Left hindlimb (tissue), 1 donor: ENCODE measurements at places on chromosomes 7 and 10.

- no peak for DNase-seq
Observed at GRCh38 chr10:43044961-43045621, 31.8 kb upstream of the RET start.

DNA sequence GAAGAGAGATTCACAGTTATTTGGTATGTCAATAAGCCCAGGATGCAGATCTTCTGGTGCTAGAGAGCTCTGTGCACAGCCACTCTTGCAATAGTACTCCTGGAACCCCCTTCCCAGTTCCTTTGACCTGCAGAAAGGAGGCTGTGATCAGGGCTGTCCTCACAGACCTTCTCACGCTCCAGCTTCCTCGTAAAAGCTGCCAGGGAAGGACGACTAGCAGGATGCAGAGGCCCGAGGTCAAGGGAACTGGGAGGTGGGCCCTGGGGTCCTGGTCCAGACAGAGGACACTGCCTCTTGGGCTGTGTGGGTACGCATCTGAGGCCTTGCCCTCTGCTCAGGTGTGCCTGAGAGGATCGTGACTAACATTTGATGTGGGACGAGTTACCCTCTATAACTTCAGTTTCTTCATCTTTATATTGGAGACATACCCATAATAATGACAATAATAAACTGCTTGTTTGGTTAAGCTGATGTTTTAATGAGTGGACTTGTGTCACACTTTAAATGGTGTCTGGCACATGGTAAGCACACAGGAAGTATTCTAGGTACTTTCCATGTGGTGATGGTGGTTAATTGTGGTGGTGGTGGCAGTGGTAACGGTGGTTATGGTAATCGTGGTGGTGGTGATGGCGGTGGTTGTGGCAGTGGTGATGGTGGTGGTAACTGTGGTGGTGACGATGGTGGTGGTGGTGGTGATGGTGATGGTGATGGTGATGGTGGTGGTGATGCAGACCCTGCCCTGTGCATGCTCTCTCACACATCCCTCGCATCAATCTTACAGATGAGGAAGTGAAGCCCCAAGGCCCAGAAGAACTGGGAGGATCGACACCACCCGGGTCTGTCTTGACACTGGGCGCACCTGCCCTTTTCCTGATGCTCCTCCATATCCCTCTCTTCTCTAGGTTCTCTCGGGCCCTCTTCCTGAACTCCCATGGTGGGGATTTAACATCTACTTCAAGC, 235.2 kb upstream of the GRB10 start:
- DNase-seq: no peak

DNA sequence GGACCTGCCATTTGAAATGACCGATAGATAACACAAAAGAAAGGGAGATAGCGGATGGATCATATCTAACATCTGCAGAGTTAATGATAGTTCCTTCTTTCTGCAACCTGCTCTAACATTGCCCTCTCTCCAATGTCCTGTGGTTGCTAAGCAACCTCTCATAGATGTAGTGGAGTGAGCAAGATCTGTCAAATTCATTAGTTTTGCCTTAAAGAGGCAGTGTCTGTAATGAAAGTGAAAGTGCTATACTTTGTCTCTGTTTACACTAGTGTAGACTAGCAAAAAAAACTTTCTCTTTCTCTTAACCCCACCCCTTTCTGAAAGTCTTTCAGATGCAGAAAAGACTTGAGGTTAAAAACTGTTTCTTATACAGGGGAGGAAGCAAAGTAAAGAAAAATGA, 1196.9 kb downstream of the SORCS3 start:
- DNase-seq: no peak

DNA sequence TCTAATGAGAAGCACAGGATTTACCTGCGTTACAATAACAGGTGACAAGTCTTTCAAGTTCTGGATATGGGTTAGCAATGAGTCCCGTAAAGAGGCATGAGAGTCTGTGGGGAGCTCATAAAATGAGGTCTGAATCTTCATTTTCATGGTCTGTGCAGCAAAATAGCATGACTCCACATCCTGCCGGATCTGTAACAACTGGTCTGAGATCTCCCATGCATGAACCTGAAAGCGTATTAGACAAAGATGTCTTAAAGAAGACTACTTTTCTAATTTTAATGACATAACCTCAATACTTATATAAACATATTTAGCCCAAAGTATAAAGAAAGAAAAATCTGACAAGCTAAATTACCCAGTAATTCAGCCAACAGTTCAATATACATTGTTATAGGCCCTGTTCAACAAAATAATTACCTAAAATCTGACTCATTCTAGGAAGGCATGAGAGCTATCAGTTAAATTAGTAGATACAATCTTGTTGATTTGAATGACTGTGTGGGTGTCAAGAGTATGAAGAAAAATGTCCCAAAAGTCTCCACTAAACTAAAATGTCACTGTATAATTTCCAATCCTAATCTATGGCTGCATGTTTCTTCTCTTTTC, 36.9 kb downstream of the TNPO3 start:
- no peak for DNase-seq

GRCh38 chr7:23486002-23486773, 15.9 kb upstream of the IGF2BP3 start:
- DNase-seq: no peak

DNA sequence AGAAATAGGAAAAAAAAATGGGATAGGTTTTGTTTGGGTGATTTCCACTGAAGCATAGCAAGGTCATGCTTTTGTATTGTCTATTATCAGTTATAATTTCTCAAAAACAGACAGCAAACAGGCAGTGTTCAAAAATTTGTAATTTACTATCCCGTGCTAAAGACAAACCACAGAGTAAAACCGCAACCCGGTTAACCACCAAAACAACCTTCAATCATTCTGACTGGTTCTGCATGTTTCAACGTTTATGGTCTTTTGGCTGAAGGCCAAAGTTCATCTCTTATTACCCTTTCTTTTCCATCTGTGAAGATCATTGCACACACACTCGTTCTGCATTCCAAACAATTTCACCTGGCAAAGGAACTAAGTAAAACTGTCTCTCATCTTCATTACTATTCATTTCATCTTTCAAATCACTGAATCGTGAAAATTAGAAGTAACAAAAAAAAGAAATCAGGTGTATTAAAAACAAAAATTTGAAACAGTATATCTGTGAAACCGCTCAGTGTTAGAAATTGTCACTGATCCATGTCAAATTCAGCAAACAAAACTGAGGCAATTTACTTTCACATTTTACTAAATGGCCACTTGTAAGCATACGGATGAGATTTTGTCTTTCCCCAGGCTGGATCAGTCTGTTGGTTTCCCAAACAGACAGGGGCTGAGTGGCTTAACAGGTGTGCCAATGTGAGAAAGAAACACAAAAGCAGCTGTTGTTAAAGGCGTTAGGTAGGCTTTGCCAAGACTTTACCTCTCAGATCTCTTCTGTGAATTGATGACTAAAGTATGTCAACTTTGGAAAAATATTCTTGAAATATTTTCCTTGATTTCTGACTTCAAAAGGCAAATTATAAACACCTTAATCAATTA, 539.6 kb downstream of the CNTNAP2 start:
- no peak for DNase-seq

DNA sequence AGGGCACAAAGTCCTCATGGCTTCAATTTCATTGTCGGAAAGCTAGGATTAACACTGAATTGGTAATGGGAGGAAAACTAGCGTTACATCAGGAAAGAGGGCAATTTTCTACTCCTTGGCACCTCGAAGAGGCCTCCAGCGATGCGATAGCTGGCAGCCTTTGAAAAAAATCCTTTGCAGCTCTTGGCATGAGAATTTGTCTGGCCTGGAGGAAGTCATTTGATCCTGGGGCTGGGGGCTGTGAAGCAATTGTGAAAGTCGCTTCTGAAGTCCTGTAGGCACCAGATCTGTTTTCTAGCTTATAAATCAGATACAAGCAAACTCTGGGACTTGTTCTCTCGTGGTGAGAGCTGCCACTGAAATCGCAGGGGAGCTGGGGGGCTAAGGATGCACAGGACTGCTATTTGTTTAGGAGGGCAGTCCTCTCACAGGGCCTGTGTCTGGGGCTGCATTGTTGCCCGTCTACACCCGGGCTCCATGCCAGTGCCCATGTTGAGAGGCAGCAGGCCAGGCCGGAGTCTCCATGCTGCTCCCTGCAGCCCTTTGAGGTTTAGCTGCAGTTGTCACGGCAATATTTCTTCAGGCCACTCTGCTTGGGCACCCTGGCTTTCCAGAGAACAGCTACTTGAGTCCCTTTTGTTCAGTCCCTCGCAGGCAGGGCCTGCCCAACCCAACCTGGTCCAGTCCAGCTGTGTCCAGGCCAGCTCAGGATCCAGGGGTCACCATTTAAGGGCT, 206.8 kb upstream of the LYZL1 start:
- peak; percentile 37 for DNase-seq

DNA sequence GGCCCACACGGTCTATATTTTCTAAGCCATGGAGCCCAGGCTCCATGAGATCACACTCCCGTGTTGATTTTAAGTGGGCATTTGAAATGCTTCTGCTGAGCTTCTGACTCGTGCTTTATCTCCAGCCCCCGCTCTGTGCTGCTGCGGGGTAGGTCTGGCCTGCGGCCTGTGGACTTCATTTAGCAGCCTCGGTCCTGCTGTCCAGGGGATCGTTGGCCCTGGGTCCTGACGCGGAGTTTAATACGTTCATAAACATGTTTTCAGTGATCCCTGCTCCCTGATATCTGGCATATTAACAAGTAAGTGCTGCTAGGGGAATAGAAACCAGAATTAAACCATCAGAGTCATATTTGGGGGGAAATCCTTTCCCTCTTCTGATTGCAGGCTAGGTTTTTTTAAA, 540.3 kb upstream of the MGMT start:
- peak; percentile 76 for DNase-seq

GRCh38 chr10:117175901-117176534, 21.3 kb upstream of the KCNK18 start:
- DNase-seq: peak; percentile 64

- DNase-seq: peak; percentile 81
Observed at GRCh38 chr10:128018236-128018635, 108.0 kb downstream of the MKI67 start.

GRCh38 chr10:17088118-17088806, 41.3 kb downstream of the CUBN start:
- DNase-seq: no peak

DNA sequence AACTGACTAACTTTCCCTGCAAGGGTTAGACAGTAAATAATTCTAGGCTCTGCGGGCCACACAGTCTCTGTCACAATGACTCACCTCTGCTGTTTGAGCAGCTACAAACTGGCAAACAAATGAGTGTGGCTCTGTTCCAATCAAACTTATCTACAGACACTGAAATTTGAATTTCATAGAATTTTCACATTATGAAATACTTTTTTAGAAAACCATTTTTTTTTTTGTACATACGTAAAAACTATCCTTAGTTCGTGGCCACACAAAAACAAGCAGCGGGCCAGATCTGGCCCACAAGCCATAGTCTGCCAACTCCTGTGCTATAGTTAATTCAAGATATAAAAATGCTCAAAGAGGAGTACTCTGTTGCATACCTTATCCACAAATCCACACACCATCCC, 32.6 kb downstream of the PIP4K2A start:
- no peak for DNase-seq

DNA sequence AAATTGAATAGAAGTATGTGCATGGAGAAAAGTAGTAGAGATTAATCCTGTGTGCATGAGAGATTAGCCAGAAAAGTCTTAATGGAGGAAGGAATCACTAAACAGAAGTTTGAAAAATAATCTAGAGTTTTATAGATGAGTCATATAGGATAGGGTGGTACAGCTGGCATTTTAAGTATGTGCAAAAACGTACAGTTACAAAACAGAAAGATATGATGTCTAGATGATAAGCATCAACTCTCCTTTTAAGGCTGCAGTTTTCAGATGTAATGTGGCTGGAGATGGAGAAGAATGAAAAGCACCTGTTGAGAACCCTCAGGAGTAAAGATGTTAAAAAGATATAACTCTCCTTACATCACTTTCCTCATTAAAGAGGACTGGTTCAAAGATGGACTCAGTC, 271.3 kb downstream of the STK31 start:
- no peak for DNase-seq

- peak; percentile 50 for DNase-seq
Observed at GRCh38 chr7:22549667-22550513, 49.9 kb upstream of the STEAP1B start.

- DNase-seq: no peak
Observed at GRCh38 chr10:32105782-32106382, 49.7 kb upstream of the KIF5B start.

DNA sequence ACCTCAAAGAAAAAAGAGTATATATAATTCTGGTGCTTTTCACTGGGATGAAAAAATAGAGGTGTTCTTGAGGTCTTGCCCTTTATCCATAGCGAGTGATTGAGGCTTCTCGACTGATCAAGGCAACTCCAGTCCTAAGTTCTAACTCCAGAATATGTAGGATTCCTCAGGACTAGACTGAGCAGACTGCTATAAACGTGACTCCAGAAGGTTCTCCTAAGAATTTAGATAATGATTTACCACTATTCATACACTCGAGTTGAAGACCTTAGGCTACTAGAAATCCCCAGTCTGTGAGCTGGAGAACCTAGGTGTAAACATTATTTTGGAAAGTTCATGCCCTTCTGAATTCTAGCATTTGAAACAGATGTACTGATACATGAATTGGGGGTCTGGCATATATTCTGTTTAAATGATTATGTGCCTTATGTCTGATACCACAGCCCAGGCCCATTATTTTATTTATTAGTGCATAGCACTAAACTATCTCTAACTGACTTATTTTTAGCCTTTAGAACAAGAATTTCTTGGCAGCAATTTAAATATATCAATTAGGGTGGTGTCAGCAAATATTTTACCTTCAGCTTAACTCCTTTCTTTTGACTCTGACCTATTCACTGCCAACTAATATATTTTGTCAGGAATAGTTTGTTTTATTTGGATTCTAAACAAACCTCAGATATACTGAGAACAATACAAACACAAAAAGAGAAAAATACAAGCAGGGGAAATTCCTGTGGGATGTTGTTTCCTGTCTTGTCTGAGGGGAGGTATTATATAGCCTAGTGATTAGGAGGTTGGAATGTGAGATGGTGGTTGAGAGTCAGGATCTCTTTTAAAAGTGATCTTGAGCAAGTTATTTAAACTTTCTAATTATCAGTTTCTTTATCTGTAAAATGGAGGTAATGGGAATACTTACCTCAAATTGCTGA, 75.8 kb downstream of the PODXL start:
- DNase-seq: no peak

DNA sequence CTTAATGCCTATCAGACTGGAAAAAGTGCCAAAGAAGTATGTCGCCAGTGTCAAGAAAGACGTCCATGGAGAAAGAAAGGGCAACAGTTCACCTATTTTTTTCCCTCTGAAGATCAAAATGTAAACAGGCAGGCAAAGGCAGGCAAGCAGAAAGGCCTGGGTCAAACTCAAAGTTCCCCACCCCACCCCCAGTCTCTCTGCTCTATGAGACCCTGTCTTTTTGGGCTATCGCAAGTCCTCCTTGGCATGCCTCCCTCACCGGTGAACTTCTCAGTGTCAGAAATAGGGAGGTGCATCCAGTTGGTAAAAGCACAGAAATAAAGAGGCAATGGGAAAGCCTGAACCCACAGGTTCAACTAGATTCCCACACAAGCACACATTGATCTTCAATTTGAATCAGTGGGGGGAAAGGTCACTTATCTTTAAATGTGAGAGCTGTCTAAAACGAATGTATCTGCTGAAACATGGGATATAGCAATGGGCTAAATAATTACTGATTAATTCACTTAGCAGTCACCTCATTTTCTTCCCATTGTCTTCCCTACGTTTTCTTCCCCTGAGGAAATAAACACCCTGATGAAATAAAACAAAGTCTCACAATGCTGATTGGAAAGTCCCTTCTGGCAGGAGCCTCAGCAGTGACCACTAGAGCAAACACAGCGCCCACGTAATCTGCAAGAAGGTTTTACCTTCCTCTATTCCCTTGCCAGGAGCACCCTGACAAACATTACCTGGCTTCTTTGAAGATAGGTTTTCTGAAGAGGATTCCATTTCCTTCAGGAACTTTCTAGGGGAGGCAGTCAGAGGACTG, 31.1 kb downstream of the JAZF1 start:
- no peak for DNase-seq

- DNase-seq: no peak
Observed at GRCh38 chr10:107900131-107900530, 735.6 kb upstream of the SORCS1 start.
